Left lung (tissue), 14 donors: ENCODE measurements at places on chromosomes 2 and 18. TPM values are rescaled to one million over a fixed set of nuclear protein-coding genes. Genes with fewer than 3 reads are reported as not detected.
A peak's percentile ranks its signal among the peaks of the same experiment; 100 is the strongest.

DNA sequence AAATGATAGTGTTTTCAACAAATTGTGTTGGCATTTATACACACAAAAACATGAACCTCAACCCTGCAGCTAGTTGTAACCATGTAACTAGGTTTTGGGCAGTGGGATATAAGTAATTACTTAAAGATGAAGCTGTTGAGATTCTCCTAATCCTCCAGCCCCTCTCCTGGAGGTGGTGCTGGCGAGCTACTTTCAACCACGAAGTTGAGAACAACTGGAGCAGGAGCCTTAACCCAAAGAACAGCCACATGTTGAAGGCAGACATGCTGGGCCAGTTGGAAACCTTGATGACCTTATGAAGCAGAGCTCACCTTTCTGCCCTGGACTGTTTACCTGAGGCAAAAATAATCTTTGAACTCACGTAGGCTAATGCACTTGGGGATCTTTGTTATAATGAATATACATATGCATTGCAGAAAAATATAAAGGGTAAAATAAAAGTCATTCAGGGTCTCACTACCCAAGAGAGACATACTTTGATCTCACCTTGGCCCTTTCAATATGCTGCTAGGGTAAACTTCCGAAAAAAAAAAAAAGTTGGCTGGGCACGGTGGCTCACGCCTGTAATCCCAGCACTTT is 89.6 kb upstream of the NPAS2 start:
- DNase-seq, result peak; percentile 50
- H3K36me3 ChIP-seq, result no peaks in the 10 kb centered on the region
- no peak overlapping the region for H3K27ac ChIP-seq
- no peak overlapping the region for H3K4me3 ChIP-seq
- H3K27me3 ChIP-seq, result no peaks in the 10 kb centered on the region

DNA sequence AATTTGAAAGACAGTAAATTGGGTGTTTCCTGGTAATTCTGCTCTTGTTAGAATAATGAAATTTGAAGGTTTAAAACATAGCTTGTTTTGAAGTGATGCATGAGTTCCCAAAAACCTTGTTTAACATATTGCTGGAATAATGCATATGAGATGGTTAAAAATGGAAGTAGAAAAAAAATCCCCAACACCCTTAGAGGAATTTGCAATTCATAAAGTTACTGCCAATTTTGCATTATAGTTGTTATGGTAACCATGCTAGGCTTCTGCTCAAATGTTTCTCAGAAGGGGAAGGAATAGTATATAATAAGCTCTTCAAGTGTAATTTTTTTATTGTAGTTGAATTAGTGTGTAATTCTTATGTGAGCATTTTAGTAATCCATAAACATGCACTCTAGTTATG is 49.1 kb downstream of the FASTKD2 start:
- no peak for DNase-seq
- no peak overlapping the region for H3K4me3 ChIP-seq
- H3K36me3 ChIP-seq, result no peaks in the 10 kb centered on the region
- H3K27me3 ChIP-seq, result no peaks in the 10 kb centered on the region

Gene VWA3B
- total RNA-seq, result not detected

Gene POTEE
- total RNA-seq, result 0.16 TPM

DNA sequence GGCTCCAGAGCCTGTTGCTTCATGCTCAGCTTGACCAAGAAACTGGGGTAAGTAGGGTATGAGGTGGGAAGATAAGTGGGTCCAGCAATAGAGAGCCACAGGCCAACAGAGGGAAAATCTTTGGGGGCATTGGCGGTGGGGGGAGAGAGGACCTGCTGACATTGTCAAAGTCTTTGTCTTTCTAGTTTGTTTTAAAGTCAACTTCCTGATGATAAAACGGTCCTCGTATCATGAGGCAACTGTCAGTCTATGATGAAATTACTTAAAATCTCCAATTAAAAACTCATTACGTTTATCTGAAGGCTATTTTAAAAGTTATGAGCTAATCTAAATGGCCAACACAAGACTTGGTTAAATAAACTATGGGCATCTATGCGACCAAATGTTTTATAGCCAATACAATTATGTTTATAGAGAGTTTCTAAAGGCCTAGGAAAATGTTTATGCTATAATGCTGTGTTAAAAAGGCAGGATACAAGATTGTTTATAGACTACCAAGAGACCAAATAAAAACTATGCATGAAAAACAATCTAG is 84.4 kb upstream of the CD28 start:
- no peaks in the 10 kb centered on the region for H3K27me3 ChIP-seq
- H3K36me3 ChIP-seq, result no peaks in the 10 kb centered on the region
- H3K4me1 ChIP-seq, result peaks cover 12% of the 10 kb centered on the region
- H3K4me3 ChIP-seq, result no peak overlapping the region

DNA sequence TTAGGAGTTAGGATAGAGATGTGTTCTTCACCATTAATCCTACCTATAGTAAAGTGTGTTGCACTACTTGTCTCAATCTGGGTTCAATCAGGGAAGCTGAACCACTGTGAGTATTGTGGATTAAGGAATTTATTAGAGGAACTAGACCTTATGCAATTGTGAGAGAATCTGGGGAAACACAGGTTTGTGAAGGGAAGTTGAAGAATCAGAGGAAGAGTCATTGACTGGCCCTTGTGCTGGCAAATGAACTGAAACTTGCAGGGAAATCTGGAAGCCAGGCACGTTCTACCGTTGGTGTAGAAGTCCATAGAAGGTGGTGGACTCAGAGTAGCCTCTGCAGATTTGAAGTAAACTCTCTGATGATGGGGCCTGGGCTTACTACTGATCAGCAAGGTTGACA is 44.7 kb upstream of the HK2 start:
- no peak overlapping the region for H3K4me3 ChIP-seq
- no peaks in the 10 kb centered on the region for H3K36me3 ChIP-seq
- no peak overlapping the region for H3K27ac ChIP-seq
- no peak for DNase-seq
- no peaks in the 10 kb centered on the region for H3K4me1 ChIP-seq

DNA sequence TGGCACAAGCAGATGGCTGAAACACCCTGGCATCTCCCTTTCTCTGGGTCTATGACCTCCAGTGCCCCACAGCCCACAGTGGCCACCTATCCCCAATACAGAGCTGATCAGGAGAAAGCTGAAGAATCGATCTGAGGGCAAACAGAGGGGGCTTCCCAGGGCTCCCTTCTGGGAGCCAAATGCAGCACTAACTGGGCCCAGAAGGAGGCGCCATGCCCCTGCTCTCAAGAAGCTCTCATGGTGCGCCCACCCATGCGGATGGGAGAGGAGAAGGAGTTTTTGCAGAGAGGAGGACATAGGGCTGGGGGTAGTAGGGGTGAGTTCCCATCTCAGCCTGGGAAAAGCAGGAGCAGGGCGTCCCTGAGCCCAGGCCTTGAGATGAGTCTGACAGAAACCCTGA is 787.3 kb upstream of the RAB6C start:
- DNase-seq, result no peak
- H3K4me3 ChIP-seq, result no peak overlapping the region
- H3K36me3 ChIP-seq, result no peaks in the 10 kb centered on the region
- H3K4me1 ChIP-seq, result no peaks in the 10 kb centered on the region
- H3K27me3 ChIP-seq, result no peaks in the 10 kb centered on the region
- H3K27ac ChIP-seq, result no peak overlapping the region

DNA sequence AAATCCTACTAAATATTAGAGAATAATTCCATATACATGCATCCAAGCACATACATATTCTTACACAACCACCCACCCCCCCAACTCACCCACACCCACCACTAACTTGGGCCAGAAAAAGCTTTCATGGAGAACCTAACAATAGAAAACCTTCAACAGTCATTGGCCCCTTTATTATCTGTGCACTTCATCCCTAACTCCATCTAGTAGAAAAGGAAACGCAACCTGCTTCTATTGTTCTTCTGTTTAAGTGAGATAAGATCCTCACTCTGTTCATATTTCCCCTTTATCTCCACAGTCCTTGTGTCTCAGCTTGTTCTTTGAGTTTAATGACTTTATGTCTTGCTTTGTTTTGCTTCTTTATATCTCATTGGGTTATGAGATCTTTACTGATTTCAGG is 1740.2 kb upstream of the CELF4 start:
- H3K36me3 ChIP-seq, result no peaks in the 10 kb centered on the region
- no peaks in the 10 kb centered on the region for H3K4me1 ChIP-seq
- H3K4me3 ChIP-seq, result no peak overlapping the region
- H3K27me3 ChIP-seq, result no peaks in the 10 kb centered on the region

Gene SLC1A4
- 16.9 TPM for total RNA-seq

DNA sequence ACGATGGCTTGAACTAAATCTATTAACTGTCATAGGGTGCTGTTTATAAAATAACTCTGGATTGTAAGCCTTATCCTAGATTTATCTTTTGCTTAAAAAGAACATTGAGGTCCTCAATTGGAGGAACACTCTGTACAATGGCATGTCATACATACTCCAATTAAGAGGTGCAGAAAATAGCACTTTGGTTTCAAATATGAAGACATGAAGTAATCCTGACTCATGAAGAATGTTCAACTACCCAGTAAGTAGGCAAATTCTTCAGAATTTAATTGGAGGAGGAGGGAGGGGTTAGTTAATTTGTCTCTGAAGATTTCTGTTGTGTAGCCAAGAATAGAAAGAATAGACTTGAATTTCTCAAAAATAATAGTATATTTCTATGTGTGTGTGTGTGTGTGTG is 36.1 kb downstream of the DCC start:
- no peaks in the 10 kb centered on the region for H3K27me3 ChIP-seq
- DNase-seq, result no peak
- H3K27ac ChIP-seq, result no peak overlapping the region
- H3K36me3 ChIP-seq, result no peaks in the 10 kb centered on the region
- no peaks in the 10 kb centered on the region for H3K4me1 ChIP-seq

Gene GPR155
- total RNA-seq, result 6.9 TPM

Gene KLHL30
- total RNA-seq, result 1.0 TPM

GRCh38 chr18:22482948-22483347 is 65.2 kb upstream of the CTAGE1 start:
- no peaks in the 10 kb centered on the region for H3K4me1 ChIP-seq
- no peak overlapping the region for H3K4me3 ChIP-seq
- no peak for DNase-seq
- no peaks in the 10 kb centered on the region for H3K36me3 ChIP-seq

- H3K4me1 ChIP-seq, result no peaks in the 10 kb centered on the region
- no peaks in the 10 kb centered on the region for H3K36me3 ChIP-seq
- no peak overlapping the region for H3K27ac ChIP-seq
- DNase-seq, result no peak
Observed at GRCh38 chr18:41936471-41937134, 18.4 kb upstream of the PIK3C3 start.
